ENCODE measurements at places on chromosomes 2 and 18.

DNA sequence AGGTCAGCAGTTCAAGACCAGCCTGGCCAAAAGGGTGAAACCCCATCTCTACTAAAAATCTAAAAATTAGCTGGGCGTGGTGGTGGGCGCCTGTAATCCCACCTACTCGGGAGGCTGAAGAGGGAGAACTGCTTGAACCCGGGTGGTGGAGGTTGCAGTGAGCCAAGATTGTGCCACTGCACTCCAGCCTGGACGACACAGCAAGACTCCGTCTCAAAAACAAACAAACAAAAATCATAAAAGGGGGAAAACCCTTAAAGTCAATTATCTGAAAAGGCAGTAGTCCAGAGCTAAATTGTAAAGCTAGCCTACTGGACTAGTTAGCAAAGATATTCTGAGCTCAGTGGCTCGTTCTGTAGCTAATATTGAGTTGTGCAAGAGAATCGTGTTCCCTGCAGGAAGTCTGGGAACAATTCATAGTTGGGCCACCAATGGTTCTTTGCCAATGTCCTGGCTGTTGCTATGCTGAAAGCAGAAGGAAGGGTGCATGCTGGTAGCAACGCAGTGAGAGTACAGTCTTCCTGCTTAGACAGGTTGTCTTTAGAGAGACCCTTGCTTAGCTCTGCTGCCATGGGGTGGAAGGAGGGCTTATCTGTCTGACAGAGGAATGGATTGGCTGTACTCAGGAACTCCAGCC, 4.3 kb downstream of the TGOLN2 start:
- DNase-seq, result no peak

GRCh38 chr2:227971619-227972230, 100.3 kb downstream of the DAW1 start:
- no peak for DNase-seq

GRCh38 chr2:162282765-162283425, 35.6 kb downstream of the IFIH1 start:
- no peak for DNase-seq

- DNase-seq, result no peak
Measured at GRCh38 chr18:3910512-3910911, 460.5 kb downstream of the TGIF1 start.

GRCh38 chr2:128474036-128474955, 155.6 kb upstream of the HS6ST1 start:
- no peak for DNase-seq

- DNase-seq, result no peak
Measured at GRCh38 chr18:28181616-28182015, 4.7 kb upstream of the CDH2 start.

- no peak for DNase-seq
Measured at GRCh38 chr2:151805961-151806360, 22.3 kb downstream of the ARL5A start.

GRCh38 chr2:237270520-237270919, 143.4 kb downstream of the COL6A3 start:
- DNase-seq, result no peak

GRCh38 chr18:45517181-45517741, 98.0 kb upstream of the SLC14A2 start:
- DNase-seq, result no peak

- DNase-seq, result no peak
Measured at GRCh38 chr2:107548216-107548615, 278.5 kb upstream of the RGPD4 start.

Measured in NCI-H774 (cell line).